Fibroblast of skin of left biceps (primary cell): ENCODE measurements at places on chromosomes 1 and 21.

DNA sequence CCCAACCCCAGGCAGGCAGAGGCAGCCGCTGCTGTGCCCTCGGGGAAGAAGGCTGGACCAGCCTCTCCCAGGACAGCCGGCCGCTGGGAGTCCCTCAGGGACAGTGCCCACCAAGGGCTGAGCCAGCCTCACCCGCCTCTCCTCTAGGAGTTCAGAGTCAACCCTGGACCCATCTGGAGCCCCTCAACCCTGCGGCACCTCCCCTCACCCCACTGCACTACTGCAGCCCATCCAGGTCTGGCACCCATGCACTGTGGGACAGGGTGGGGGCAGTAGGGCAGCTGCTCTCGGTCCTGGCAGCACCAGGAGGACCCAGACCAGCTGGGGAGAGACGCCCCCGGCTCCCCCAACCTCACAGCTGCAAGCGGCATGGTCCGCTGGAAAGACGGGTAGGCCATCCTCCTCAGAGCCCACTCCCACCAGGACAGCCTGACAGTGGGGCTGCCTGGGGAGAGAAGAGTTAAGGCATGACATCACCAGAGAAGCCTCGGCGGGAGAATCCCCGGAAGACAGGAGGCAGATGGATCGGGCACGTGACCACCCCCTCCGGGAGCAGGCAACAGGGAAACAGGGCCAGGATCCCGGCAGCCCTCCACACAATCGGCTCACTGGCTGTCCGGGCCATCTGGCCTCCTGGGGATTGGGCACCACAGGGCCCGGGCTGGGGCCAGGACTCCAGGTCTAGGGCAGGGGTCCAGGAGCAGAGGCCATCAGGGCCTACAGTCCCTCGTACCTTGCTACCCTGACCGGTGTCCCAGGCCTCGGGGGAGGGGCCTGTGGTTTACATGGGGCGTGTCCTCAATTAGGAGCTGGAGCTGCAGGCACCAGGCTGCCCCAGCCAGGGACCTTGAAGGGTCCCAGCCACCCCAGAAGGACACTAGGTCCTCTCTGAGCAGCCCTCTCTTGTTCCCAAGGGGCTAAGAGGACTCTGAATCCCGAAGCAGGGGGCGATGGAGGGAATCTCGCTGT, 3.1 kb downstream of the ACAP3 start:
- DNase-seq, result peak; percentile 40

GRCh38 chr1:151975311-151976014, 18.2 kb downstream of the S100A10 start:
- DNase-seq, result no peak

DNA sequence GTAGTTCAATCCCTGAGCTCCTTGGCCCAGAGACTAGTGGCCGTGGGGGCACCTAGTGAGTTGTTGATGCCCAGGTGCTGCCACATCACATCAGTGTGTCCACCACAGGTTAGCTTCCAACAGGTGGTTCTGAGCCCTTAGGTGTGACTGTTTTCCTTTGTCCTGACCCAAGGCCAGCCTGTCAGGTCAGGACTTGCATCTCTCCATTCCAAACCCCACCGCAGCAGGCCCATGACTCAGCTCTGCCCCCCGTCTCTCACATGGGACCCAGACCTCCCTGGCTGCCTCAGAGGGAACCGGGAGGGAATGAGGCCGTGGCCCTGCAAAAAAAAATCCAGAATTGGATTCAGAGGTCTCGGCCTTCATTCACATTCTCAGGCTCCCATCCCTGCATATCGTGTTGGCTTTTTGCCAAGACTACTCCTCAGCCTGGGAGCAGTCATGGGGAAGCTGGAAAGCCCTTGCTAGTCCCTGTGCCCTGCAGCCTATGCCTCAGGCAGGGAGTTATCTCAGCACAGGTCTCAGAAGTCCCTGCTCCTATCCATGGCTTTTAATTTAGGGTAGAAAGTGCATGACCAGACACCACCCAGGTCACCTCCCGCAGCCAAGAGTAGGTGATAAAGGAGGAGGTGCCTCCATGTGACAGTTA, 7.2 kb downstream of the INAVA start:
- no peak for DNase-seq

DNA sequence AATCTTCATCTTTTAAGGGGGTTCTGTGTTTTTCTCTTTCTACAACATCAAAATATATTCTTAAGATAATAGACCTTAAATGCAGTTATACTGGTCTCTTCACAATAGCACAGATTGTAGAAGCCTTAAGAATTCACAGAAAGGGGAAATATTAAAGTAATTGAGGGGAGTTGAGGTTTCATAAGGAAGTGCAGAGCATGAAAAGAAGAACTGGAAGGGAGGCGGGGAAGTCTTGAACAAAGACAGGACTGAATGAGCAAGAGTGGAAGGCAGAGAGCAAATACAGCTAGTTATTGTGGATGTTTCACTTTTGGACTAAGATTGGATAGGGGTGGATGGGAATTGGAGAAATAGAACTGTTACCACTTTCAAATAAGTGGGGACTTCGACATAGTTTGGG, 67.7 kb downstream of the PTGER3 start:
- no peak for DNase-seq

GRCh38 chr1:60458111-60458510, 384.5 kb upstream of the C1orf87 start:
- DNase-seq, result no peak

GRCh38 chr1:180184041-180184440, 29.4 kb downstream of the QSOX1 start:
- DNase-seq, result no peak

- DNase-seq, result no peak
These were observed 16.6 kb upstream of the DISP3 start for GRCh38 chr1:11462224-11462923.

DNA sequence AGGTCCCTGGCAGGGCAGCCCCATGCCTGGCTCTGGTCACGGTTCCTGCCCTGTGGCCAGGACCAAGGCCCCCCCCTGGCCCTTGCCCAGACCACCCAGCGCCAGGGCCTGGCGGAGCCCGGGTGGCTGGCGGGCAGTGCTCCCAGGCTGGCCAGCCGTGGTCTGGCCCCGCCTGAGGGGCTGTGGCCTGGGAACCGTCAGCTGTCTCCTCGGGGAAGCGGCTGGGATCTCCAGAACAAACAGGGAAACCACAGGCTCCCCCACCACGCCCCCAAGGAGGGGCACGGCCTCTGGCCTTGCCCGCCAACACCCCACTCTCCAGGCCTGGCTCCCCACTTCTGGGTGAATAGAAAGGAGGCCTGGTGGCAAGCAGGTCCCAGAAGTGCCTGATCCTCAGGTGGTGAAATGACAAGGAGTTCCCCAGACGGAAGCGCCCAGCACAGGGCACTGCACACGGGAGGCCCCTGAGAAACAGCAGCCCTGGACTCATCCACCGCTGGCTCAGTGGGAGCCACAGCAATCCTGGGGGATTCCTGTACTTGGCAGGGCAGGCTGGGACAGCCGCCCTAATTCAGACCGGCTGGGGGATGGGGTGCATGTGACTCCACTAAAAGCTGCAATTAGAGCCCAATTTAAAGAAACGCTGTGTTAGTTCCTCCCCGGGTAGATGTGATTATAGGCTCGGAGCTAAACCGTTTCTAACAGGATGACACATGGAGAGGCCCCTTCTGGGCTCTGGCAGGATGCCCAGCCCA, 78.9 kb downstream of the RAP1GAP start:
- no peak for DNase-seq

DNA sequence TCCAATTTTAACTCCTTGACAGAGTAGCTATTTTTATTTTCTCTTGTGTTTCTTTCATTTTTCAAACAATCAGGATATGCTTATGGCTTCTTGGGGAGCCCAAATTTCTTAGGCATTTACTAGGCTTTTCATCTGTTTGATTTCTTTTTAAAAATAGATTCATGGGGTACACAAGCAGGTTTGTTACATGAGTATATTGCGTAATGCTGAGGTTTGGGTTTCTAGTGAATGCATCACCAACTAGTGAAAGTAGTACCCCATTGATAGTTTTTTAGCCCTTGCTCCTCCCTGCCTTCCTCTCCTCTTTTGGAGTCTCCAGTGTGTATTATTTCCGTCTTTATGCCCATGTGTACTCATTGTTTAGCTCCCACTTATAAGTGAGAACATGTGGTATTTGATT, 190.7 kb downstream of the CENPF start:
- DNase-seq, result no peak

- peak; percentile 42 for DNase-seq
These were observed 7.1 kb upstream of the ACTA1 start for GRCh38 chr1:229440851-229441537.

DNA sequence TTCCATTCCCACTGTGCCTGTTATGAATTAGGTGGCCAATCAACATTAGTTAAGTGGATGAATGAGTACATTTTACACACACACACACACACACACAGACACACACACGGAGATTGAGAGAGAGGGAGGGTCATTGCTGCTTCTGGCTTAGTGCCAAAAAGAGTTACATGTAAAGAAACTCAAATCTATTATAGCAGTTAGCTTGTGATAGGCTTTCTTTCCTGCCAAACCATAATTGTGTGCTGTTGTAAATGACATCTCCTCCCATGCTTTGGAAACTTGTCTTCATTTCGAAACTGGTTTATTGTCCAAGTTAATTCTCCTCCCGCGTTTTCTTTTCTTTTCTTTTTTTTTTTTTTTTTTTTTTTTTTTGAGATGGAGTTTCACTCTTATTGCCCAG, 1.4 kb upstream of the MT1HL1 start:
- DNase-seq, result no peak

GRCh38 chr21:21057349-21058062, 59.3 kb downstream of the NCAM2 start:
- no peak for DNase-seq

- peak; percentile 10 for DNase-seq
These were observed 115.9 kb downstream of the HUNK start for GRCh38 chr21:31988492-31989290.

DNA sequence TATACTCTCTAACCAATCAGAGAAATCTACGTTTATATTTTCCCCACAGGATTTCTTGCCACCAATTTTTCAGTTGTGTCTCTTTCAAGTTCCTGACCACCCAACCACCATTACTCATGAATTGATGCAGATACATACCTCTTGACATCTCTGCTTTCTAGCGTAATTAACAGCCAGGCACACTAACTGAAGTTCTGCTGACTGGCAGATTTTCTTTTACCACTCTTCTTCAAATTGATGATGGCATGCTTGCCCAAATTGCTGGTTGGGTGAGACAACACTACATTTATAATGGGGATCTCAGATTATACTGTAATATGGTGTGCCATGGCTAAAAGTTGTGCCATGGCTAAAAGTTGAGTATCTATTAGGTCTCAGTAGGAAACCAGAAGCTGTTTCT, 566.7 kb downstream of the ADGRL2 start:
- DNase-seq, result no peak

DNA sequence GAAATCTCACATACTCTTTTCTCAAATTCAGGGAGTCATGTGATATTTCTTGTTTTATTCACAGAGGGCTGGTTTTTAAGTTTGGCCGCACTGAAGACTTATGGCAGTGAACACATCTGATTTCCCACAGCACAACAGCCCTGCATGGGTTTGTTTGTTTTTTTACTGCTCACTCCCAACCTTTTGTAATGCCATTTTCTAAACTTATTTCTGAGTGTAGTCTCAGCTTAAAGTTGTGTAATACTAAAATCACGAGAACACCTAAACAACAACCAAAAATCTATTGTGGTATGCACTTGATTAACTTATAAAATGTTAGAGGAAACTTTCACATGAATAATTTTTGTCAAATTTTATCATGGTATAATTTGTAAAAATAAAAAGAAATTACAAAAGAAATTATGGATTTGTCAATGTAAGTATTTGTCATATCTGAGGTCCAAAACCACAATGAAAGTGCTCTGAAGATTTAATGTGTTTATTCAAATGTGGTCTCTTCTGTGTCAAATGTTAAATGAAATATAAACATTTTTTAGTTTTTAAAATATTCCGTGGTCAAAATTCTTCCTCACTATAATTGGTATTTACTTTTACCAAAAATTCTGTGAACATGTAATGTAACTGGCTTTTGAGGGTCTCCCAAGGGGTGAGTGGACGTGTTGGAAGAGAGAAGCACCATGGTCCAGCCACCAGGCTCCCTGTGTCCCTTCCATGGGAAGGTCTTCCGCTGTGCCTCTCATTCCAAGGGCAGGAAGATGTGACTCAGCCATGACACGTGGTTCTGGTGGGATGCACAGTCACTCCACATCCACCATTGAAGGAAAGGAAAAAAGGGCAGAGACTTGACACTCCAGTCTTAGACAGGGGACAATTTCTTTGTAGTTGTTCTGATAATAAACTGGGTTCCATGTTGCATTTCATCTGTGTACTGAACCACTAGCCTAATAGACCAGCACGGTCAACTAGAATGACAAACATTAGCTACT, 22.8 kb downstream of the TMEM50A start:
- DNase-seq, result no peak

- DNase-seq, result no peak
These were observed 646 bp downstream of the MAPKAPK2 start for GRCh38 chr1:206685334-206685768.

DNA sequence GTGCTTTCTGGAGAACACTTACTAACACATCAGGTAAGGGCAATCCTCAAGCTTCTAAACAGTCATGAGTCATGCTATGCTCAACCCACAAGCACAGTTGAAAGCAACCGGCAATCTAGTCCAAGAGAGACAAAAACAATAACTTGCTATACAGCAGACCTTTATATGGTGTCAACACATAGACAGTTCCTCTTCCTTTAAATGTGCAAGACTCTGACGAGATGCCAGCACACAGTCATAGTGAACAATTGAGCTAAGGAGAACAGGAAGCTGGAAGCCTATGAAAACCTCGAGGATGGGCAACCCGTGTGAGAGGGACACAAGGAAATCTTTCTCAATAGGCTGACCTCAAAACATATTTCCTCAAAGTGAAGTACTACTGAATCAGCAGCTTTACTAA, 5.3 kb downstream of the ADIPOR1 start:
- DNase-seq, result no peak

DNA sequence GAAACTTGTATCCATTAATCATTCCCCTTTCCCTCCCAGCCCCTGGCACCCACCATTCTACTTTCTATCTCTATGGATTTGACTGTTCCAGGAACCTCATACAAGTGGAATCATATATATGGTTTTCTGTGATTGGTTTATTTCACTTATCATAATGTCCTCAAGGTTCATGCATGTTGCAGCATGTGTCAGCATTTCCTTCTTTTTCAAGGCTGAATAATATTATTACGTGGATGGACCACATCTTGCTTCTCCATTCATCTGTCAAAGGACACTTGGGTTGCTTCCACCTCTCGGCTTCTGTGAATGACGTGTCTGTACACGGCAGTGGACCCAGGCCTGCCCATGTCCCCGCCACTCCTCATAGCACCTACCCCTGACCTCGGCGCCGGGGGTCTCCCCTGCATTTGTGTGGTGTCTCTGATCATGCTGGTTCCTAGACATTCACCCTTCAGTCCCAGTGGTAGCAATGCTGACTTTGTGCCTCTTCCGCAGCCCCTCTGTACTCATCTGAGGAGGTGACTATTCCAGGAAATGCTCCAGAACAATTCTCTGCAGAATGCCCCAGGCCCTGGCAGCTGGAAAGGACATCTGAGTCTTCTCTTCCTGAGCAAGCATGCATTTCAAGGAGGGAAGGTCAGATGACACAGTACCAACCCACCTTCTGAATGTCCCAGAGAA, 136.9 kb downstream of the PSMG1 start:
- no peak for DNase-seq

- DNase-seq, result no peak
These were observed 19.2 kb downstream of the EBNA1BP2 start for GRCh38 chr1:43152866-43153265.

- no peak for DNase-seq
These were observed 59.7 kb downstream of the INAVA start for GRCh38 chr1:200954434-200954833.
